NT2/D1 (cell line): ENCODE measurements at places on chromosomes 16 and 17.

GRCh38 chr17:45338023-45338781, 21.4 kb upstream of the MAP3K14 start:
- DNase-seq, result no peak

- DNase-seq, result no peak
Measured at GRCh38 chr17:82170412-82170961, 42.2 kb downstream of the CCDC57 start.

DNA sequence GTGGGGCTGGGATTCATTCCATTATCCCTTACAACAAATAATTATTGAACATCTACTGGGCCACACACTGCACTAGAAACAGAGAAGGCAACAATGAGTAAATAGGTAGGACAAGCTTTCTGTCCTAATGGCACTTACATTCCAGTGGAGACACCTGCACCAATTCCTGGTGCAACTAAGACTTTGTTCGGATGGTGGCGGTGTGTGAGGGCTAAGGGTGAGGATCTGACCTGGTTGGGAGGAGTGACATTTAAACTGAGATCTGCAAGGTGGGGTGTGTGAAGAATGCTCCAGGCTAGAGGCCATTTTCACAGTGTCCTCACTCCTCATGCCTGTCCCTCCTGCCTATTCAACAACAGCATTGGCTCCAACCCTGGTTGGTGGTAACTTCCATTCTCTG, 510.0 kb downstream of the XYLT1 start:
- DNase-seq, result no peak

GRCh38 chr16:8047736-8048135, 542.6 kb downstream of the TMEM114 start:
- DNase-seq, result no peak

DNA sequence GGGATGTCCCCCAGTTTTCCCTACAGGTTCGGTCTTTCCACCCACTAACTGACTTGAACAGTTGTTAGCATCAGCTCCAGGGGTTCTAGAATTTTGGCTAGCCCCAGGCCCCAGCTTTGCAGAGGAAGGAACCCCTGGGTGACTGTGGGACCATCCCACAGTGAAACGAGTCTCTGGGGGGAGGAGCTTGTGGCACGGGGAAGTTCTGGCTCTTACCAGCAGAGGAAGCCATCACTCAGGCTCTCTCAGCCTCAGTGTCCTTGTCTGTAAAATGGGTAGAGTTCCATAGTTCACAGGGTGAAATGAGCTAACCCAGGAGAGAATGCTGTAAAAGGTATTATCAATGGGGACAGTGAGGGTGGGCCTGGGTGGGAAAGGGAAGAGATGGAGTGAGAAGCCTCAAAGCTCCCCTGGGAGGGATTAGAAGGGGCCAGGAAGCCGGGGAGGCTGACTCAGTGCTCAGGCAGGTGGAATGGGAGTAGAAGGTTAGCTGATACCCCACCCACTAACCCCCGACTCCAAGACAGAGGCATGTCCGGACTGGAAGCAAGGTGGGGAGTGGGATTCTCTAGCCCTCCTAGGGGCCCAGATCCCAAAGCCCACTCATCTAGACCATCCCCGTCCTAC, 30.9 kb upstream of the CDC42EP4 start:
- no peak for DNase-seq

DNA sequence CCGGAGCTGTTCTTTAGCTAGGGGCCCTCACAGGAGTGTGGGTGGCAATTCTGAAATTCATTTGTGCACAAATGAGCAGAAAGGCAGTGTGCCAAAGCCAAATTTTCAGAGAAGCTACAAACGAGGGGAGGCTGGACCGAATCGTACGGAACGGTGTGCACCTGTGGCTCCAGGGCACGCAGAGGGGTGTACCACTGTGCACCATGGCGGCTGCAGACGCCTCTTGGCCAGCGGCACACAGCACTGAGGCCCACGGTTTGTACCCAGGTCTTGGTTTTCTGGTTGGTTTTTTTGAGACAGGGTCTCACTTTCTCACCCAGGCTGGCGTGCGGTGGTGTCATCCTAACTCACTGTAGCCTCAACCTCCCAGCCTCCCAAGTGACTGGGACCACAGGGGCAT, 14.9 kb downstream of the CHMP1A start:
- no peak for DNase-seq

DNA sequence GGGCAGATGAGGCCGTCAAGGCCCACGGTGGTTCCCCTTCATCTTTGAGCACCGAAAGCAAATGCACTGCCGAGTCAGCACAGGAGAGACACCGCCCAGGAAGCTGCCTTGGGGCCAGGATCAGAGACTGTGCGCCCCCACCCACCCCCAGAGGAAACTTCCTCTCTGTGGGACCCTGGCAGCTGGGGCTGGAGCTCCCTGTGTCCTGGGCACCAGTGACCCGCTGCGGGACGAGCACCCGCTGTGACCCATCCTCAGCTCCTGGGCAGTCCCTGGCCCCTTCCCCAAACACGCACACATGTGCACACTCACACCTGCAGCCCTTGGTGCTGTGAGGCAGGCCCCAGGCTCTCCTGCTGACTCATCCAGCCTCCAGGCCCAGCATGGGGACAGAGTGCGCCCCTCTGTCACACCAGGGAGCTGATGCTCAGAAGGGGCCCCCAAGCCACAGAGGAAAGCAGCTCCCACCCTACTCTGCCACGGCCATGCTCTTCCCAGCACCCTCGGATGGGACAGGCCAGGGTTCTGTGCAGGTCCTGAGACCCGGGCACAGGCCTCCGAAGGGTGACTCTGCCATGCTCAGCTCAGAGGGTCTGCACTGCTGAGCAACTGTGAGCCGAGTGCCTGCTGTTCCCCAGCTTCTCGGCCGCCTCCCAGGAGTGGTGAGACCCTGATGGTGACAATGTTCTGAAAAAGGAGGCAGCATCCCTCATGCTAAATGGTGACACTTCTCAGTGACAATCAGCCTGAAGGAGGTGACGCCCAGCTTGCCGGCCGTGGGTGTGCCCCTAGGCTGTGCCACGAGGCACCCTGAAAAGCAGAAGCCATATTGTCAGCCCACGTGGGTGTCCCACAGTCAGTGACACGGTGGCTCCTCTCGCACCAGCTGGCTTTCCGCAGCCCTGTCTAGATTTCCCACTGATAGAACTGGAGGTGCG, 3.6 kb downstream of the PIEZO1 start:
- DNase-seq, result no peak

GRCh38 chr17:40819528-40820125, 2.8 kb downstream of the KRT10 start:
- DNase-seq, result no peak

- DNase-seq, result peak; percentile 40
Measured at GRCh38 chr17:32621612-32622312, 135.0 kb downstream of the CDK5R1 start.

GRCh38 chr17:59765038-59765437, 57.6 kb downstream of the VMP1 start:
- DNase-seq, result no peak

DNA sequence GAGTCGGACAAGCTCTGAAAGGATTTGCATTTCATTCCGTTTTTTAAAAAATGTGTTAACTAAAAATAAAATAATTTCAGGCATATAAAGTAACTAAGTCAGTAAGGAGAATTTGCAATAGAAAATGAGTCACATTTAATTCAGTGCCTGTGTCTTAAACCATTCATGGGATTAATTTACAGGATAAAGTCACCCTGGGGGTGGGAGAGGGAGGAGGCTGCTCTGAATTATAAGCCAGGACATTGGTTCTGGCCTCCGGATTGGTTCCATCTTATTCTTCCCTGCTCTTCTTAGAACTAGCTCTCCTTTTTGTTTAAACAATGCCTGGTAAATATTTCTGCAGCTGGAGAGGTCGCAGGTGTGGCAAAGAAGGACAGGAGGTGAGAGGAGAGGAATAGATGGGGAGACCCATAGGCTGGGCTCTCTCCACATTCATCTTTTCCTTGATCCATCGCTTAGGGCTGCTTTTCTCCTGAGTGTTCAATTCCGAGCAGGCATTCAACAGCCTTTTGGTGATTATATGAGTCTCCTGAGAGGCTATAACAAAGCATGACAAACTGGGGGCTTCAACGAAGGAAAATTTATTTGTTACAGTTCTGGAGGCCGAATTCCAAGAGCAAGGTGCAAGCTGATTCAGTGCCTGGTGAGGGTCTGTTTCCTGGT, 319.2 kb downstream of the PHKB start:
- no peak for DNase-seq

DNA sequence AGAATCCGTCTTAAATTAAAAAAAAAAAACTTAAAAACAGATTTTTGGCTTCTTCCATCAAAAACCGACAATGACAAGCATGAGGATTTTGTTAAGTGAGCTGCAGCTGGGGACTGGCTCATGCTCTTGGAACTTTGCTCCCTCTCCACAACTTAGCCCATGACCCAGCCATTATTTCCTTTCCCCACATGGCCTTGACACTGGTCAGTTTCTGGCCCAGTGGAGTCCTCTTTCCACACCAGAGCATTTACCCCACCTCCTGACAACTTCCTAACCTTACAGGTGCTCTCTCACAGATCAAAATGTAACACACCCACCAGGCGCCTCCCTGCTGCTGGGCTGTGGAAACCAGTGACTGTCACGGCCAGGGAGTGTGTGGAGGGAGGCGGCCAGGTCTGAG, 62.7 kb upstream of the ZNF267 start:
- no peak for DNase-seq

DNA sequence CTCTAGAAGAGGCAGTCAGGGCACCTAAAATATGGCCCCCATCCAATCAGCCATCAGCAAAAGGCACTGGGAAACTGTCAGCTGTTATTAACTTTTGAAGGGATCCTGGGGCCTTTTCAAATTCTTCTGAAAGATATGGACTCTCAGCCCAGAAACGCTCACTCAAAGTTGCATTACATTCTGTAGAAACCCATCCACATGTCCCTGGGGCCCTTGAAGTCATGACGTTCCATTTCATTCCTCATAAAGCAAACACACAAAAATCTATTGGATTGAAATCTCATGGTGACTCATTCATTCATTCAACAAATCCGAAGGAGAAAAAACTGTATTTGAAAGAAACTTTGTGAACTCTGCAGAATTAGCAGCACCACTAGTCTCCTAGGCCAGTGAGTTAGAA, 215.3 kb downstream of the C16orf95 start:
- no peak for DNase-seq

DNA sequence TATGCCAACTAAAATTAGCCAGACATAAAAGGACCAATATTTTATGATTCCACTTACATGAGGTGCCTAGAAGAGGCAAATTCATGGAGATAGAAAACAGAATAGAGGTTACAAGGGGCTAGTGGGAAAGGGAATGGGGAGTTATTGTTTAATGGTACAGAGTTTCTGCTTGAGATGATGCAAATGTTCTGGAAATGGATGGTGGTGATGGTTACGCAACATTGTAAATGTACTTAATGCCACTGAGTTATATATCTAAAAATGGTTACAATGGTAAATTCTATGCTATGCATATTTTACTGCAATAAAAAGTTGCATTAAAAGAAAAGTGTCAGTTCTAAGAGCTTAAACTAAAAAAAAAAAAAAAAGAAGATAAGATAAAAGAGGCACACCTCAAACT, 17.9 kb downstream of the MT1X start:
- no peak for DNase-seq

DNA sequence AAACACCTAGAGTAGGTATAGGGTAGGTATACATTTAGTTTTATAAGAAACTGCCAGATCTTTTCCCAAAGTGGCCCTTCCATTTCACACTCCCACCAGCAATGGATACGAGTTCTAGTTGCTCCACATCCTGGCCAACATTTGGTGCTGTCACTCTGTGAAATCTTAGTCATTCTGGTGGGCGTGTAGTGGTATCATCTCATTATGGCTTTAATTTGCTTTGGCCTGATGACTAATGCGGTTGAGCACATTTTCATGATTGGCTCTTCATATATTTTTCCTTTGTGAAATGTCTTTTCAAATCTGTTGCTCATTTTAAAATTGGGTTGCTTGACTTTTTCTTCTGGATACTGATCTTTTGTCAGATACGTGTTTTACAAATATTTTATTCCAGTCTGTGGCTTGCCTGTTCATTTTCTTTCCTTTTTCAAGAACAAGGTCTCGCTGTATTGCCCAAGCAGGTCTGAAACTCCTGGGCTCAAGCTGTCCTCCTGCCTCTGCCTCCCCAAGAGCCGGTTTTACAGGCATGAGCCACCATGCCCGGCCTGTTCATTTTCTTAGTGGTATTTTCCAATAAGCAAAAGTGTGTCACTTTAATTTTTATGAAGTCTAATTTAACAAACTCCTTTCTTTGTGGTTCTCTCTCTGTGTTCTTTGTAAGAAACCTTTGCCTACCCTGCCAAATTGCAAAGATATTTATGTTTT, 192.4 kb downstream of the SEC14L1 start:
- no peak for DNase-seq

- peak; percentile 59 for DNase-seq
Measured at GRCh38 chr17:66829386-66829864, 5.5 kb upstream of the CACNG5 start.

DNA sequence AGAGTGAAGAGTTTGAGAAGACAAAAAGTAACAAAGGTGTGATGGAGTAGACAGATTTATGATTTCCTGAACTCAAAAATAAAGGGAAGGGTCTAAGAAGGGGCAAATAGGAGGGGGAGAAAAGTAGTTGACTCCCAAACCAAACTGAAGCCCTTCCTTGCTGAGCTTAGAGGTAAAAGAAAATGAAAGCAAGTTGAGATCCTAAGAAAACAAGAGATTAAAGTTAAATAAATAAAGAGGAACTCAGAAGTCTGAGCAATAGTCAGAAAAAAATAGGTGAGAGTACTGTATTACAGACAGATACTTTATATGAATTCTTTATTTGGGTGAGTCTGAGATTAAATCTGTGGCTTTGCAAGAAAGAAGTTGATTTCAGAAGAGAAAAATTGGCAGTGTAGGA, 3.3 kb upstream of the PSMD12 start:
- no peak for DNase-seq

DNA sequence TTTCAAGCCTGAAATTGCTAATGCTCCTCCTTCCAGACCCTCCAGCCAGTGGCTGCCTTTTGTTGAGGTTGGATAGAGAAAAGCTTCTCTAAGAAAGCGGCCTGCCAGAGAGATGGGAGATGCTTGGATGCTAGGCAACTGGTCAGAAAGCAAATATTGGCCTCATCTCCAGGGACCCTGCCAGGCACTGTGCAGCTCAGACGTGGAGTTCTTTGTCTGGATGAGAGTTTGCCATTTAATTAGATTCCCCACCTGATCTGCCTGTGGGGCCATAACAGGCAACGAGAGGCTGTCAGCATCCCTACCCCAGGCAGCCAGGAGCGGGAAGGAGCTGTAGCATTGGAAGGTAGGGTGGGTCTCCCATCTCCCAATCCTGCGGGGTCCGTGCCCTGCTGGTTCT, 52.7 kb downstream of the ASIC2 start:
- no peak for DNase-seq

GRCh38 chr17:74957935-74958740, 14.4 kb downstream of the HID1 start:
- peak; percentile 39 for DNase-seq

DNA sequence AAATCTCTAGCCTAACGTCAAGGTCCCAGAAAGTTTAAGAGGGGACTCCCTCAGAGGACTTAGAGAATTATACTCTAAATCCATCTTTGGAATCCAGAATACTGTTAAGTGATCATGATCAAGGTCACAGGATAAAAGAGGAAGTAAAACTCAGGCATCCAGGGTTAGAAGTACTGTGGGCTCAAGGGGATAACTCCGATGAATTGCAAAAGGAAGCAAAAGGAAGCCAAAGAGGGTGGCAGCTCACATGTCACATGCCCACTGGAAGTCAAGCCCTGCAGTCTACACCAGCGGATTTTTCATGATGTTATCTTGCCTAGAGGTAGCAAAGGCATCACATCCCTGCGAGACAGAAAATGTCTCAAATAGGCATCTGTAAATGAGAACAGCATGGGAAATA, 3.8 kb downstream of the ZNF821 start:
- no peak for DNase-seq

- no peak for DNase-seq
Measured at GRCh38 chr16:75486676-75487313, 8.4 kb downstream of the CHST6 start.
